ENCODE measurements at places on chromosomes 6 and 20. TPM values are rescaled to one million over a fixed set of nuclear protein-coding genes. Genes with fewer than 3 reads are reported as not detected.

The RAMACL gene
- 10.9 TPM for total RNA-seq

DNA sequence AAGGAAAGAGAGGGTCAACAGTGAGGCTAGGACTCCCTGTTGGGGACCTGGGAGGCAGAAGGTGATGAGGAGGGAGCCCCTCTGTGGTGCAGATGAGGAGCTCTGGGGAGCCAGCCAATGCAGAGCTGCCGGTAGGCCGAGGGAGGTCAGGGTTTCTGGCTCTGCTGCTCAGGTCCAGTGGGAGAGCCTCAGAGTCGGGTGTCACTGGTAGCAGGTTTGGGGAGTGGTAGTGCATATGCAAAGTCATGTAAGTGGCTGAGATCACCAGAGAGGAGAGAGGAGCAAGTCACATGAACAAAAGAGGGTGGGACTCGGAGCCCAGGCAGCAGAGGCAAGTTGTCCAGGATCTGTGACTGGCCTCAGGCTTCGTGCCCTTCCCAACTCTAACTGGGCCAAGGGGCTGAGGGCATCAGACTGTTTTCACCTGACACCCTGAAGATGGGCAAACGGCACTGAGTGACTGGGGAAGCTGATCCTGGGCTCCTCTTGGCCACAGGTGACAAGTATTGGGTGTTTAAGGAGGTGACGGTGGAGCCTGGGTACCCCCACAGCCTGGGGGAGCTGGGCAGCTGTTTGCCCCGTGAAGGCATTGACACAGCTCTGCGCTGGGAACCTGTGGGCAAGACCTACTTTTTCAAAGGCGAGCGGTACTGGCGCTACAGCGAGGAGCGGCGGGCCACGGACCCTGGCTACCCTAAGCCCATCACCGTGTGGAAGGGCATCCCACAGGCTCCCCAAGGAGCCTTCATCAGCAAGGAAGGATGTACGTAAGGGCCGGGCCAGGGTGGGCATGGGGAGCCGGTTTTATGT is 6.6 kb downstream of the MMP24OS start:
- no peaks in the 10 kb centered on the region for H3K36me3 ChIP-seq
- H3K27ac ChIP-seq, result no peak overlapping the region
- DNase-seq, result no peak
- H3K4me3 ChIP-seq, result no peak overlapping the region
- peaks cover 41% of the 10 kb centered on the region for H3K4me1 ChIP-seq

DNA sequence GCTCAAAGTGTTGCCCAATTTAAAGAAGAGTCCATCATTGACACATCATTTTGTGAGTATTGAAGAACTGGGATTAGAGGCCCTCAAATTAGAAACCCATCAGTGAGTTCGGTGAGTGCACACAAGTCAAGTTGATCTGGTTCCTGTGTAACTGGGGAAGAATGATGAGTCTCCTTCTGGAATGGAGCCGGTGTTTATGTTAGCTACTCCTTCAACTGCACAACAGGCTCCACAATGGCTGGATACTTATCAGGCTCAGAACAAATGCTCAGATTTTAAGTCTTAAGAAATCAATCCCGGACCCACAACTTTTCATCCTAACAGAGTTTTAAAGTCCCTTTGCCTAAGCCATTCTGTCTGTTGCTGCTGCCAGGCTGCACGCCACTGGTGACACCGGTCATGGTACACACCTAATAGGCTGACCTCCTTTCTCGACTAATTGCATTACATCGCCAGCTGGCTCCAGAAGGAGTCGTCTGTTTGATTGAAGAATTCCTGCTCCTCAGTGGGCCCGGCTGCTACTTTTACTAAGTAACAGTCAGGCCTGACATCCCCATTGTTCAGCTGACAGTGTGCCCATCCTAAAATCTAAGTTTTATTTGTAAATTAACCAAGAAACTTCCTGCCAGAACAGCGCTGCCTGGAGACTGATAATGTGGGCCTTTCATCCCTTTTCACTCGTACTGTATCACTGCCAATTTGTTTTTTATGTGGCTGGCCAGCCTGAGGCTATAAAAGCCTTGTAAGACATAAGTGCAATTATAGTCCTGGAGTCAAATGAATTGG is 130.4 kb downstream of the INSM1 start:
- H3K27me3 ChIP-seq, result no peaks in the 10 kb centered on the region
- H3K4me3 ChIP-seq, result no peak overlapping the region
- H3K36me3 ChIP-seq, result peaks cover 18% of the 10 kb centered on the region
- DNase-seq, result no peak
- no peaks in the 10 kb centered on the region for H3K4me1 ChIP-seq

- H3K27me3 ChIP-seq, result no peaks in the 10 kb centered on the region
- peak; percentile 40 for DNase-seq
- H3K4me3 ChIP-seq, result no peak overlapping the region
Measured at GRCh38 chr20:49562311-49563014, 5.5 kb downstream of the PTGIS start.

The BNIP5 gene
- total RNA-seq, result 0.33 TPM

- no peaks in the 10 kb centered on the region for H3K36me3 ChIP-seq
- H3K4me1 ChIP-seq, result no peaks in the 10 kb centered on the region
- no peaks in the 10 kb centered on the region for H3K27me3 ChIP-seq
- DNase-seq, result no peak
- no peak overlapping the region for H3K27ac ChIP-seq
- H3K4me3 ChIP-seq, result no peak overlapping the region
Measured at GRCh38 chr20:1757072-1757471, 99.5 kb upstream of the SIRPG start.

The BLCAP gene
- total RNA-seq, result 24.1 TPM

DNA sequence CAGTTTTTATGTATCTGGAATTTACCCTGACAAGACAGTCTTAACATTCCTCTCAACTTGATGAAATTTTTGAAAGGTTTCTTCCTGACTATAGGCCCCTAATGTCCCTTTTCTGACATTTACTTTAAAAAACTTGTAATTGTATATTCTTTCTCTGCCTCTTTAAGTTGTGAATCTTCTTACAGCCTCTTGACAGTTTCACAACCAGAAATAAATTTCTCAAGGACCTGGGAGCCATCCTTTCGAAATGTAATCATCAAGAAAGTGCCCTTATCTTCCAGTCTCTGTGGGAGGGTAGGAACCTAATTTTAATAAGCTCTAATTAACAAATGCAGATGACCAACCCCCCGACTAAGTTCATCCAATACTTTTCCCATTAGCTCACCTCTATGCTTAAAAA is 403.6 kb upstream of the GJE1 start:
- H3K36me3 ChIP-seq, result no peaks in the 10 kb centered on the region
- H3K4me1 ChIP-seq, result no peaks in the 10 kb centered on the region
- H3K4me3 ChIP-seq, result no peak overlapping the region
- DNase-seq, result no peak
- no peak overlapping the region for H3K27ac ChIP-seq

The LPA gene
- 3.6 TPM for total RNA-seq

DNA sequence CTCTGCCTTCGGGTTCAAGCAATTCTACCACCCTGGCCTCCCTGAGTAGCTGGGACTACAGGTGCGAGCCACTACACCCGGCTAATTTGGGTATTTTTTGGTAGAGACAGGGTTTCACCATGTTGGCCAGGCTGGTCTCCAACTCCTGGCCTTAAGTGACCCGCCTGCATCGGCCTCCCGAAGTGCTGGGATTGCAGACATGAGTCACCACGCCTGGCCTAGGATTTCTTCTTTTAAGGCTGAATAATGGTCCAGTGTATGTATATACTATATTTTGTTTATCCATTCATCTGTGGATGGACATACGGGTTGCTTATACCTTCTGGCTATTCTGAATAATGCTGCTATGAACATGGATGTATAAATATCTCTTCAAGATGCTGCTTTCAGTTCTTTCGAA is 17.1 kb downstream of the RIOK1 start:
- peaks cover 51% of the 10 kb centered on the region for H3K36me3 ChIP-seq
- H3K4me1 ChIP-seq, result no peaks in the 10 kb centered on the region
- no peak overlapping the region for H3K27ac ChIP-seq
- DNase-seq, result no peak

DNA sequence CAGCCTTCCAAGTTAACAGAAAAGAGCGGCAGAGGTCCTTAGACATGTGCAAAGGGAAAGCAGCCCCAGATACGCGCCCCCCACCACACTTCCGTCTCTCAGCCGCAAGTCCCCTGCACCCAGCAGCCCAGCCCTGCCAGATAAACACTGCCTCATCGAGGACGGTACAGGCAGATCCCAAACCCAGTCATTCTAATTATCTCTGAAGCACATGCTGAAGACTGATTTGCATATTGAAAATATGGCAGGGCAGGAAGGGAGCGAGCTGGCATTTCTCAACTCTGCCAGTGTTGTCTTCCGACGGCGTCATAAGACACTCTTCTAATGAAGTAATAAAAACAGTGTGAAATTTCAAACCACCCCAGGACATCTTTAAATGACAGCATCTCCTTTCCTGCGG is 122.8 kb upstream of the CDH4 start:
- no peak for DNase-seq
- H3K27ac ChIP-seq, result no peak overlapping the region
- H3K4me3 ChIP-seq, result no peak overlapping the region
- H3K4me1 ChIP-seq, result no peaks in the 10 kb centered on the region
- no peaks in the 10 kb centered on the region for H3K36me3 ChIP-seq
- no peaks in the 10 kb centered on the region for H3K27me3 ChIP-seq

DNA sequence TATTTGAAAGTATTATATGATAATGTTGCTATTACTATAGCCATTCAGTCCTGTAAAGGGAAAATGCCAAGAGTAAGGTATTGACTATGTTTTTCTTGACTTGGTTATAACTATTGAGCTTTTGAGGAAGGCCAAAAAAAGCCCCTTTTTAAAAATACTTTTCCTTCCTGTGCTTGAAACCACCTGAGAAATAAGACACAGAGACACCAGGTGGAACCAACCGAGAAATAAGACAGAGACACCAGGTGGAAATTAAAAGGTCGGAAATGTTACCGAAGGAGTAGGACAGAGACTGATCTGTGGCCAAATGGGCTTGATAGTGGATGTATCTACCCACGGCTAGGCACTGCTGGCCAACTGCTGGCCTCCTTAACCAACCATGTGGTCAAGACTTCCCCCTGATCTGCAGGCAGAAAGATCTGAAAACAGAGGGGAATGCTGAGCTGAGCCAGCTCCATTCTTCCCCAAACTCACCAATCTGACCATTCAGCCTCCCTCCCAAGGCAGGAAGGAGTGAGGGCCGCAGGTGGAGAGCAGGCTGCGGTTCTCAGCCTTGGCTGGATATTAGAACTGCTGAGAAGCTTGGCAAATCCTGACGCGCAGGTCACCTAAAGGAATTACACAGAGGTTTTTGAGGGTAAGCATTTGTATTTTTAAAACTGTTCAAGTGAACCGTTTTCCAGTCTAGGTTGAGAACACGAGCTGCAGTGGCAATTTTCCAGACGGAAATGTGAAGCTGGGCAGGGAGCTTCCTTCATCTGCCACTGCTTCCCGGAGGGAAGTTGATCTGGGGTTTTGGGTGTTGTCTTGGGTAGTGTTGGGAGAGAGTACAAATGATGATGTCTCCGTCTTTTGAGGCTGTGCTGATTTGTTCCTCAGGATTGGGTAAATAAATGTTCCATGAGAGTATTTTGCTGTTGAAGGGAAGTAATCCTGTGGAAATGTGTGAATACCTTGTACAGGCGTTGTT is 121.7 kb upstream of the EXOC2 start:
- no peak overlapping the region for H3K27ac ChIP-seq
- DNase-seq, result peak; percentile 20
- H3K4me1 ChIP-seq, result peaks cover 13% of the 10 kb centered on the region
- no peaks in the 10 kb centered on the region for H3K36me3 ChIP-seq

- H3K27me3 ChIP-seq, result no peaks in the 10 kb centered on the region
- H3K4me3 ChIP-seq, result no peak overlapping the region
- DNase-seq, result no peak
- no peaks in the 10 kb centered on the region for H3K36me3 ChIP-seq
Measured at GRCh38 chr20:17753516-17753915, 53.8 kb downstream of the BANF2 start.

The NKX2-2 gene
- 3.1 TPM for total RNA-seq

- H3K27me3 ChIP-seq, result no peaks in the 10 kb centered on the region
- DNase-seq, result no peak
- H3K4me1 ChIP-seq, result no peaks in the 10 kb centered on the region
- no peaks in the 10 kb centered on the region for H3K36me3 ChIP-seq
- H3K27ac ChIP-seq, result no peak overlapping the region
- no peak overlapping the region for H3K4me3 ChIP-seq
Measured at GRCh38 chr6:83008626-83009025, 57.0 kb downstream of the UBE3D start.

- DNase-seq, result no peak
- H3K27ac ChIP-seq, result no peak overlapping the region
- H3K36me3 ChIP-seq, result no peaks in the 10 kb centered on the region
- H3K4me3 ChIP-seq, result no peak overlapping the region
Measured at GRCh38 chr6:136235233-136235564, 14.9 kb downstream of the MTFR2 start.

DNA sequence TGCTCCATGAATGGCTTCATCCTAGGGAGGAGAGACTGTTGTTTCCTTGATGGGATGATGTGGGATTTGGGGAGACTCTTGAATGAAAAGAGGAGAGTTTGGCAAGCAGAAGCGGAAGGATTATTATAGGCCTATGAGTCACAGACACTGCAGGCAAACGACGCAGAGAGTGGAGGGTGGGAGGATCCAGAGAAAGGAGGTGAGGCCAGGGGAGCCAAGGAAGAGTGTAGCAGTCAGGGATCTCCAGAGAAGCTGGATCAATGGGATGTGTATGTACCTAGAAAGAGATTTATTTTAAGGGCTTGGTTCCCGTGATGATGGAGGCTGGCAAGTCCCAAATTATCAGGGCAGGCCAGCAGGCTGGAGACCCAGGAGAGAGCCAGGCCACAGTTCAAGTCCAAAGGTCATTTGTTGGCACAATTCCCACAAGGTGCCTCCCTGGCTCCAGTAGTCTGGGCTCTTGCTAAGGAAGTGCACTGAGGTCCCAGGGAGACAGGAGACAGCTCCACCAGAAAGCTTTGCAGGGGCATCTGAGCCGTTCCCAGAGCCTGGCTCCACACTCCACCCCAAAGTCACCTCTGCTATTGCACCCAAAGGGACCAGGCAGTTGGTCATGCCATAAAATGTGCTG is 76.0 kb downstream of the ADTRP start:
- no peaks in the 10 kb centered on the region for H3K36me3 ChIP-seq
- no peak overlapping the region for H3K4me3 ChIP-seq
- peak; percentile 13 for DNase-seq

The BHLHE23 gene
- not detected for total RNA-seq

DNA sequence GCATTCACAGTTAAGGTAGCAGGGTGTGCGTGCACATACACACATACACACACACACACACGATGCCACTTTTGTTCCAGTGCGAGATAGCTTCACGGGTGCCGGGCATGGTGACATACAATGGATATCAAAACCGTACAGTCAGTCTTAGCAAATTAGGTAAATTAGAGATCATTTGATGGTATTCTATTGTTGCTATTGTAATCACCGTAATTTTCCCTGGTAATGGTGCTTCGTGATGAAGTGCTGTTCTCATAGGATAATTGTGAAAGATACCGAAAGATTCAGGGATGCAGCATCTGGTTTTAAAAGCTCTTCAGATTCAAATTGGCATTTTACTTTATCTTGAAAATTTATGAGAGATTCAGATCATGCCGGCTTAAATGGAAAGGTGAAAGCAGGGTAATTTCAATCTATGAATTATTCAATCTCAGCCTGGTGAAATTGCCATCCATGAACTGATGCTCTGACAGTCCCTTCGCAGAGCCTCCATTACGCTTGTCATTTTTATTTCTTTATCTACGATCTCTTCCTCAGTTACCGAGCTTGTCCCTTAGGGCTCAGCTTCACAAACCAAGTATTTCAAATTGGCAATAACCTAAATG is 71.3 kb upstream of the SOX4 start:
- peaks cover 2% of the 10 kb centered on the region for H3K4me1 ChIP-seq
- no peak overlapping the region for H3K27ac ChIP-seq
- H3K27me3 ChIP-seq, result no peaks in the 10 kb centered on the region
- no peaks in the 10 kb centered on the region for H3K36me3 ChIP-seq
- no peak overlapping the region for H3K4me3 ChIP-seq
